Kasumi-1 (cell line): ENCODE measurements at places on chromosomes 1 and 21.

GRCh38 chr1:158798531-158798930, 17.5 kb upstream of the OR6N2 start:
- peak; percentile 10 for DNase-seq

- peak; percentile 13 for DNase-seq
Measured at GRCh38 chr21:31731056-31731856, 662 bp downstream of the SCAF4 start.

GRCh38 chr1:192884241-192884640, 75.4 kb downstream of the RGS2 start:
- no peak for DNase-seq

GRCh38 chr1:108182959-108183700, 17.0 kb downstream of the SLC25A24 start:
- peak; percentile 21 for DNase-seq

- DNase-seq = no peak
Measured at GRCh38 chr1:79524126-79524525, 517.6 kb upstream of the ADGRL4 start.

DNA sequence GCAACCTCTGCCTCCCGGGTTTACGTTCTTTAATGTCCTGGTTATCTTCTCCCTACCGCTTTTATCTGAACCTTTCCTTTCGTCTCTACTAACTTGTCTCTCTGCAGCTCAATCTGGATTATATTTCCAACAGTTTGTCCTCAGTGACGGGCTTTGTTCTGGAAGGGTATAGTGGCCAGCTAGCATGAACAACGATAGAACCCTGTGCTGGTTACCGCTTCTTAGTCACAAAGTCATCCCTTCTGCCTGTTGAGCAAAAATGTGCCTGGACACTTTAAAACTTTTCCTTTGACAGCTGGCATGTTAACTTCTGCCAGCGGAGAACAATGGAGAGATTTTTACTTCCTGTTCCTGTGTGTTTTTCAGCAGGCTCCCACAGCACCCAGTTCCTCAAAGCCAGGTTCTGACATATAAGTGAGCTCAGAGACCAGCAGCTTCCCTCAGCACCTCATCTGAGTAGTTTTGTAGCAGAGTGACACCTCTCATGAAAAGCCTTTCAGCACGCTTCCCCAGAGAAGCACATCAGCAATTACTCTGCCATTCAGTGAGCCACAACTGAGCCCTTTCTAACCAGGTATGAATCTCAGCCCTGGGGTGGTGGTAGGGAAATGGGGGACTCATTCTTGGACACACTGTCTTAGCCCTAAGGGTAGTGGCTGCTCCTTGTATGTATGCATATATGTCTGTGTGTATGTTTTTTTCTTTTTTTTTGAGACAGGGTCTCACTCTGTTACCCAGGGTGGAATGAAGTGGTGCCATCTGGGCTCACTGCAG, 23.6 kb upstream of the CCDC17 start:
- peak; percentile 73 for DNase-seq

DNA sequence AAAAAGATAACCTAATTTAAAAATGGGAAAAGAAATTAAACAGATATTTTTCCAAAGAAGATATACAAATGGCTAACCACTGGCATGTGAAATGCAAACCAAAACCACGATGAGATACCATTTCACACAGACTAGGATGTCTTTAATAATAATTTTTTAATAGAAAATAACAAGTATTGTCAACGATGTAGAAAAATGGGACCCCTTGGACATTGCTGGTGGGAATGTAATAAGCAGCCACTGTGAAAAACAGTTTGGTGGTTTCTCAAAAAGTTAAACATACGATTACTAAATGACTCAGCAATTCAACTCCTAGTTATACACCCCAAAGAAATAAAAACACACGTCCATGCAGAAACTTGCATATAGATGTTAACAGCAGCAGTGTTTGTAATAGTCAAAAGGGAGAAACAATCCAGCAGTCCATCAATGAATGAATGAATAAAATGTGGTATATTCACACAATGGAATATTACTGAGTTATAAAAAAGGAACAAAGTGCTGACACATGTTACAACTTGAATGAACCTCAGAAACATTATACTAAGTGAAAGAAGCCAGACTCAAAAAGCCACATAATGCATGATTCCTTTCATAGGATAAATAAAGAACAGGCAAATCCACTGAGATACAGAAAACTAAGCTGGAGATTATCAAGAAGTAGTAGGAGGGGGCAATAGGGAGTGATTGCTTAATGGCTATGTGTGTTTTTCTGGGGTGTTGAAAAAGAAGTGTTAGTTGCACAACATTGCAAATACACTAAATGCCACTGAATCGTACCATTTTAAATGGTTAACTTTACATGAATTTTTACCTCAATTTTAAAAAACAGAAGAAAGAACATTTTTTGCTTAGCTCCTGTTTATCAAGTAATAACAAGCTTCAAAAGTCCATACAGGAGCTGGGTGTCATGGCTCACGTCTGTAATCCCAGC, 4.1 kb downstream of the PPT1 start:
- DNase-seq = no peak

DNA sequence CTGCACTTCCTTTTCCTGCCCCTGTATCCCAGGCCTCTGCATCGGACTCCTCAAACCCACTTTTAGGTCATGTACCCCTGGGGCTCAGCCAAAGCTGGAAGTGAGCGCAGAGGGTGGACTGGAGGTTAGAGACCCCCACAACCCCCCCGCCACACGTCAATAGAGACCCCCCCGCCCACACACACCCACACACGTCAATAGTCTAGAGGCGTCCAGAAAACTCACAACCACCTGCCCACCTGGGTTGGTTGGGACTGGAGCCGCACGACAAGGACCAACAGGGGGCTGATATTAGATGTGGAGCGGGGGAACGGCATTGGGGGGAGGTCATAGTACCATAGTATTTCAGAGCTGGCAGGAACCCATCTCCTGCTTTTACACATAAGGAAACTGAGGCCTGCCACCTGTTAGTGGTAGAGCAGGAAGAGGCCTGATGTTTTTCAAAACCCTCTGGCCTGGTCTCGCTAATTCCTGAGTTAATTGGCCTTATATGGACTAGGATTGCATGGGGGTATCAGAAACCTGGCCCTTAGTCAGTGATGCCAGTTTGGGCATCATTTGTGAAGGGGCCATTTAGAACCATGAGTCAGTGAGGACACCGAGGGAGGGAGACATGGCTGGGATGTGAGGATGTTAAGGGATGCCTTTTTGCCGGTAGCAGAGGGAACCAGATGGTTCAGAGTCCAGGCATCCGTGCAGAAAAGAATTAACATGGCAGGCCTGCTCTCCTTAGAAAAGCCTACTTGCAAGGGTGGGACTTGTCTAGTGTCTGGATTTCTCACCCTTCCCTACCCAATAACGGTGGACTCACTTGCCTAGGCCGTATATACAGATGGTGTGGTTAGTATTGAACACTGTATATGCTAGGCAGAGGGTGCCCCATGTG, 1.1 kb downstream of the NENF start:
- no peak for DNase-seq

GRCh38 chr1:41293779-41294178, 51.7 kb upstream of the SCMH1 start:
- no peak for DNase-seq

- DNase-seq = no peak
Measured at GRCh38 chr1:117034791-117035290, 25.3 kb upstream of the TTF2 start.

- no peak for DNase-seq
Measured at GRCh38 chr1:66256629-66257572, 277.1 kb upstream of the SGIP1 start.

DNA sequence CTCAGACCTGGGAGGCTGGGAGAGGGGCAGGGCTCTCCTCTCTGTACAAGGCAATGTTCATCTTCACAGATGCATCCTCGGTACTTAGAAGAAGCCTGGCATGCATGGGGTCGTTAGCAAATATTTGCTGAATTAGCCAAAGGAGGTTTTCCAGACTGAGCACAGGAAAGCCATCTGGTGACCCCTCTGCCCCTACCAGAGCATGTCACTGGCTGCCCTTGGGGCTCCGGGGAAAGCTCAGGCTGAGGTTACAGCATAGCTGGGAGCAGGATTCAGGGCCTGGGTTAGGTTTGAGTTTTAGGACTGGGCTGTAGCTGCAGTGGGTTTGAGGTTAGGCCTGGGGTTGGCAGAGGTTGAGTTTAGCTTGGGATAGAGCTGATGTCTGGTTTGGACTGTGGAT, 43.4 kb upstream of the ZBTB40 start:
- no peak for DNase-seq

DNA sequence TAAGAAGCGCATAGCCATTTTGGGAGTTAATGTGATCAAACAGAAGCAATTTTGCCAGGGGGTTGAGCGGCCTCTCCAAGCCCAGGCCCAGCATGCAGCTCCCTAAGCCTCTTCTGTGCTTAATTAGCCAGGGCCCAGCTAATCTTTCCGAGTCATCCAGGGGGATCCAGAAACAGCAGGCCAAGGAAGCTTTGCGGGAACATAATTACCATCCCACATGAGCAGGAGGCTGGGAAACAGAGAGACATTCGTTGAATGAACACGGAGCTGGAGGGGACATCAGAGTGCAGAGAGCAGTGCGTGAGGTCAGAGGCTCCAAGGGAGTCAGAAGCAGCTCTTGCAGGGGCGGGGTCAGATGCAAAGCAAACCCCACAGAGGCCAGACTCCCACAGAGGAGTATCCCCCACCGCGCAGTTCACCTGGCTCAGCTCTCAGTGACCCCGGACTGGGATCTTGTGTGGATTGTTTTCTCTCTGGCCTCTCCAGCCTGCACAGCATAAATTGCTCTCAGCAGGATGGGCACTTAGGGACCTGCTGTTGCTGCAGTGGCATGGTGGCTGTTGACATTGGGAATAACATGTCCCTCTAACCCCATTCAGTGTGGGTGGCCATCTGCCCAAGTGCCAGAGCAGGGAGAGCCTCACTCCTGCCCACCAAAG, 657.4 kb downstream of the AJAP1 start:
- no peak for DNase-seq
